ENCODE measurements at places on chromosomes 4 and X. TPM values are rescaled to one million over a fixed set of nuclear protein-coding genes. Genes with fewer than 3 reads are reported as not detected.

SOD3 gene
- total RNA-seq = 3.4 TPM

FAM149A gene
- 1.6 TPM for total RNA-seq

RASGEF1B gene
- 15.0 TPM for total RNA-seq

PCSK1N gene
- 0.36 TPM for total RNA-seq

BTK gene
- 1.0 TPM for total RNA-seq

DGKK gene
- not detected for total RNA-seq

Data from esophagus mucosa (tissue), 1 donor.